ENCODE measurements at places on chromosomes 13 and 19.

- DNase-seq: no peak
Observed at GRCh38 chr19:30006207-30006606, 64.2 kb downstream of the URI1 start.

GRCh38 chr13:73275163-73275562, 216.4 kb downstream of the KLF5 start:
- no peak for DNase-seq

GRCh38 chr13:88544836-88545235, 873.7 kb downstream of the SLITRK5 start:
- DNase-seq: no peak

DNA sequence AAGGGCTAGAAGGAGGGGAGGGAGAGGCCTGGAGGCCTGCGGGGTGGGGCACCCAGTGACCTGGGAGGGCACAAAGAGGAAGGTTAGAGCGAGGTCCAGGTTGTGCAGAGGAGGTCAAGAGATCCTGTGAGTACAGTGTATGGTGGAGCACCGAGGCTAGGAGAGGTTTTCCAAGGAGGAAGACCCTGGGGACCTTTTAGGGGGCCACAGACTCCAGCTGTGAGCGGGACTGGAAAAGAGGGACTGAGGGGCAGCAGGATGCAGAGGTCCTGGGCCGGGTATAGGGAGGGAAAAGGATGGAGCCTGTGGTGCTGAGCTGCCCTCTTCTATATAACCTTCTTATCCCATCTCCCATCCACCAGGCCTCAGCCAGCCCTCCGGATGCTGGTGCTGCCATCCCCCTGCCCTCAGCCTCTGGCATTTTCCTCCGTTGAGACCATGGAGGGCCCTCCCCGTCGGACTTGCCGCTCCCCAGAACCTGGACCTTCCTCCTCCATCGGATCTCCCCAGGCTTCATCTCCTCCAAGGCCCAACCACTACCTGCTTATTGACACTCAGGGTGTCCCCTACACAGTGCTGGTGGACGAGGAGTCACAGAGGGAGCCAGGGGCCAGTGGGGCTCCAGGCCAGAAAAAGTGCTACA, 863 bp downstream of the ZNF581 start:
- no peak for DNase-seq

- no peak for DNase-seq
Observed at GRCh38 chr13:30159446-30159839, 147.9 kb downstream of the KATNAL1 start.

DNA sequence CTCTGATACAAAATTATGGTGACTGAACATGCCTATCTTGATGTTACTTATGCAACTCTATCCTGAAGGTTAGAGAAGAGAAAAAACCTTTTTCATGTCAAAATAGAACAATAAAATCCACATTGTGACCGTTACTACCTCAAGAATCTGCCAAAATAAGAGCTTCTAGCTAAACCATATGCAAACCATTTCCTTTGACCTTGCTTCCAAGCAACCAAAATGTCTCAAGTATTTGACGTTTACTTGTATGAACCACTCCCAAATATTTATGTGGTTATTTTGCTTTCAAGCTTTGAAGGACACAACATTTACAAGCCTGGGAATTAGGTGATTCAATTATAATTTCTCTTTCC, 13.9 kb downstream of the FOXO1 start:
- DNase-seq: no peak
